ENCODE measurements at places on chromosomes 11 and 22.

- DNase-seq, result no peak
Measured at GRCh38 chr11:78207532-78208256, 19.0 kb downstream of the USP35 start.

GRCh38 chr22:31289344-31289743, 2.9 kb downstream of the PIK3IP1 start:
- DNase-seq, result no peak

GRCh38 chr11:31824879-31825837, 14.0 kb upstream of the PAX6 start:
- no peak for DNase-seq

GRCh38 chr11:17343257-17343656, 8.3 kb upstream of the NCR3LG1 start:
- no peak for DNase-seq

DNA sequence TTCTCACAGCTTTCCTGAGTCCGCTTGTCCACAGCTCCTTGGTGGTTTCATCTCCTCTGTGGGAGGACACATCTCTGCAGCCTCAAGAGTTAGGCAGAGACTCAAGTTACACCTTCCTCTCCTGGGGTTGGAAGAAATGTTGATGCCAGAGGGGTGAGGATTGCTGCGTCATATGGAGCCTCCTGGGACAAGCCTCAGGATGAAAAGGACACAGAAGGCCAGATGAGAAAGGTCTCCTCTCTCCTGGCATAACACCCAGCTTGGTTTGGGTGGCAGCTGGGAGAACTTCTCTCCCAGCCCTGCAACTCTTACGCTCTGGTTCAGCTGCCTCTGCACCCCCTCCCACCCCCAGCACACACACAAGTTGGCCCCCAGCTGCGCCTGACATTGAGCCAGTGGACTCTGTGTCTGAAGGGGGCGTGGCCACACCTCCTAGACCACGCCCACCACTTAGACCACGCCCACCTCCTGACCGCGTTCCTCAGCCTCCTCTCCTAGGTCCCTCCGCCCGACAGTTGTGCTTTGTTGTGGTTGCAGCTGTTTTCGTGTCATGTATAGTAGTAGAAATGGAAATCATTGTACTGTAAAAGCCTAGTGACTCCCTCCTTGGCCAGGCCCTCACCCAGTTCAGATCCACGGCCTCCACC, 11.7 kb downstream of the RASD2 start:
- no peak for DNase-seq

DNA sequence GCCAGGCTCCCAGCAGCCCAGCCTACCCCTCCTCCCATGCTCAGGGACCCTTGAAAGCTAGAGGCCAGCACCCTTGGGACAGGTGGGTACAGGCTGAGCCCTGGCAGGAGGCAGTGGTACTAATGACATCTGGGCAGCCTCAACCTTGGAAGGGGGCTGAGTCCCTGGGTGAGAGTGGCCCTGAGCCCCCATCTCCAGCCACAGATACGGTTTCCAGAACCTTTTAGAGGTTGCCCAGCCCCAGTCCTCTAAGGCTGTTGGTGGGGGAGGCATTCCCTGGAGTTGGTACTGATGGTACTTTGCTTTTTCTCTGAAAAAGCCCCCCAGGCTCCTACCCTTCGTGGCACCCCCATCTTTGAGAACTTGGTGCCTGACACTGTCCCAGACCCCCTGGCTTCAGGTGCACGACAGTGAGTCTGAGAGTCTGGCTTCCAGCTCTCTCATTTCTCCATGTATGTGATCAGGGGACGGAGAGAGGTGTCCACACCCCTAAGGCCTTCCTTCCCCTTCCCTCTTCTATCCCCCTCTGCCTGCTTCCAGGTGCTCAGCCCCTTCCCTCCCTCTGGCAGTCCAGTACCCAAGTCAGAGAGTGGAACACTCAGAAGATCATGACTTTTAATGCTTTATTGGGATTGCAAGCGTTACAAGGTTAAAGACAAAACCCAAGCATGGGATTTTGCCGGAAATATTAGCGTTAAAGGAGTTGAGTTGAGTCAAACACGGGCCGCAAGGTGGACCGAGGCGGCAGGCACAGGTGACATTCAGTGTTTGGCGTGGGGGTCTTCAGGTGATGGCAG, 10.5 kb downstream of the IGF2 start:
- no peak for DNase-seq

GRCh38 chr22:48297296-48297695, 1530.4 kb downstream of the BRD1 start:
- no peak for DNase-seq

DNA sequence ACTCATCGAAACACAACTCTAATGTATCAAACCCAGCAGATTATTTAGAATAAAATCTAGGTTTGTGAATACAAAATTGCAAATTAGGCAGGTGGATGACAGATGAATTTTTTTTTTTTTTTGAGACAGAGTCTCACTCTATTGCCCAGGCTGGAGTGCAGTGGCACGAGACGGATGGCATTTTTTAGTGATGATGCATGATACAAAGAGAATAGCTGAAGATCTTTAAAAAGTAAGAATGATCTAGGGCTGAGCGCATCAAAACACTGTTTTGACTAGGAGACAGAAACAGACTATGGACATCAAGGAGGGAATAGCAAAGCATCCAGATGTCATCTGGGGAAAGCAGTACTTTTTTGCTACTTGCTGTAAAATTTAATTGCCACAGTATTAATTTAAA, 63.8 kb downstream of the IMMP1L start:
- DNase-seq, result no peak

- peak; percentile 78 for DNase-seq
Measured at GRCh38 chr11:9613830-9614762, 40.6 kb downstream of the WEE1 start.

GRCh38 chr11:131659931-131660330, 289.5 kb downstream of the NTM start:
- DNase-seq, result no peak

DNA sequence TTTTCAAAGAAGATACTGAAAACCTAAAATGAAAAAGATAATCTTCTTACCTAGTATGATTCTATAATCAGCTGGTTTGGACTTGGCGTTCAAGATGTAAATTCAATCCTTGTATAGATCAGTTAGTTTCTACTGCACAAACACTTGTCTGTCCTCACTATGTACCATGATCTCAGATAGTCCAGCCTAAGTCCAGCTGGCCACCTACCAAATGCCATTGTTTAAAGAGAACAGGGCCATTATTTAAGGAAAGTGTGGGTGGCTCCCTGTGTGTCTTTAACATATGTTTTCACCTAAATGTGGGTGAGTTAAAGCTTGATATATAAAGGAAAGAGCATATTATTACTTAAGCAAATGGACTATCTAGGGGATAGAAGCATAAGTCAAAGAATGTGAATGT, 38.6 kb downstream of the BLID start:
- DNase-seq, result no peak

DNA sequence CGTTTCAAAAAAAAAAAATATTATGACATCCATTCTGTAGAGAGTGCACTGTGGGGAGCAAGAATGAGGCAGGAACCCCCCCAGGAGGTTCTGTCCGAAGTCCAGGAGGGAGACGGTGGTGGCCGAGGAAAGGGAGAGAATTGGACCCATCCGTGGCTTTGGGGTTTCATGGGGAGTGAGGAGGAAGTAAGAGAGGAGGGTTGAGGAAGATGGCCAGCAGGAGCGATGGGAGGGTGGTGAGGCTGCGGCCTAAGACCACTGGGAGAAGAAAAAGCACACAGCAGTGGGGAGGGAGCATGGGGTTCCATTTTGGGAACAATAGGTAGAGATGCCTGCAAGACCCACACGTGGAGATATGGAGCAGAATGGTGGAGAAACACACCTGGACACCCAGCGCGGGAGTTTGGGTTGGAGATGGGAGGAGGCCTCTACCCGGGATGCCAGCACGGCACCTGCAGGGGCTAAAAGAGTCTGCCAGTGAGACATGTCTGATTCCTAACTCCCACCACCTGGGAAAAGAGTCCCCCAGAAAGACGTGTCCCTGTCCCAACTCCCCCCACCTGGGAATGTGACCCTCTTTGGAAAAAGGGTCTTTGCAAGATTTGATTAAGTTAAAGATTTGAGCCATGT, 72.5 kb upstream of the SHANK2 start:
- no peak for DNase-seq

DNA sequence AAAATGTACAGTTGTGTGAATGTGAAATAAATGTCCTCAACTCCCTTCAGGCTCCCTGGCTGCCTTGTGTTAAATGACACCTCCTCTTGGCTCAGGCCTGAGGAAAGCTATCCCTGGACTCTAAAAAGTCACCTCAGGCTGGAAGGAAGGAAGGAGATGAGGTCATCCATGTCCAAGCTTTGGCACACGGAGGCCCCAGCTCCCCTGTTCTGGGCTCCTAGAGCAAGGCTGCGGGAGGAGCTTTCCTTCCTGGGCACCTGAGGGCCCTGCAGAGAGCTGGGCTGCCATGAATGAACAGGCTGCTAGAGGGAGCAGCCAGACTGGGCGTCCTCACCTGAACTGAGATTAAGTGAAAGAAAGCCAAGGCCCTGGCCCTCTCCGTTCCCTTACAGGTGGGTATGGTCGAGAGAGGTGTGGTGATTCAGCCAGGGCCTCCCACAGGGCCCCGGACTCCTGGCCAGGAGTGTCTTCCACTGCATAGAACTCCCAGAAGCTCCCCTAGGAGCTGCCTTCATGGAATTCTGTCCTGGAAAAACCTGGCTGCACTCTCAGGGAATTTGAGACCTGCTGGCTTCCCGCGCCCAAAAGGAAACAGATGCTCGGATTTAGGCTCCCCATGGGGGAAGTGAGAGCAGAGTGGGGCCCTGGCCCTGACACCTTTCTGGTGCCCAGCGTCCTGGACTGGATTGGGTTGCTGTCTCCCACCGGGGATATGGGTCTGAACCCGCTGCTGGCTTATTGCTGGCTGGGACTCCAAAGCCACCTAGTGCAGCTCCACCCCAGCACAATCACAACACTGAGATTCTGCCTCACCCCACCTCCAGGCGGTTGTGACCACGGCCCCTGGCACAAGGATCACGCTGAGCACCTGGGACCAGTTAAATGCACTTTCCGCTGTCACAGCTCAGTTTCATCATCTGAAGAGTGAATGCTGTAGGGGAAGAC, 22.2 kb downstream of the MYBPC3 start:
- DNase-seq, result peak; percentile 5

- DNase-seq, result no peak
Measured at GRCh38 chr11:44559207-44559939, 6.1 kb upstream of the CD82 start.

DNA sequence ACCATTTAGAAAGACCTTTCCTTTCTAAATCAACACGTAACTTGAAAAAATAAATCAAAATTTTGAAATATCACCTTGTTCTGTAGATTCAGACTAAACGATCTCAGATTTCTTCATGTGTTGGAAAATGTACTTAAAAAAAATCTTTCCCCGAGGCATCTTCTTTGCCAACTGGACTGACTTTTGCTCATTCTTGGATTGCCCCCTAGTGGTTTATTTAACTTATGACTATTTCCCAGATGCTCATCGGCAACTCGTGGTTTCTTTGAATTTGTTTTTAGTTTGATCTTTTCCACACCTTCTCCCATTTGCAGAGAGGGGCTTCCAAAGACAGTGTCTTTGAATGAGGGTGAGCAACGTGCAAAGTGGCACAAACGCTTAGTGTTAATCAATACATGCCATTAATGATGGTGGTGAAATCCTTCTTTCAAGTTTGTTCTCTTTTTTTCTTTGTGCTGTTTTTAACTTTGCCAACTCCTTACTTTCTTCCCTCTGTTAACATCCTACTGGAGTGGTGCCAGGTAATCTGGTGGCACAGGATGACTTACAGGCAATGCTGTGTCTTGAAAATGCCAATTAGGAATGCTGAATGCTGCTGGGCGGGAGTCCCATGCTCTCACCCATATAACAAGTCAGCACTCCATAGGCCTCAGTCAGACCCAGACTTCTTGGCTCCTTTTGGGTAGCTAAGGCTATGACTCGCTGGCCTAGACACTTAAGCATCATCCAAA, 18.3 kb downstream of the PRSS23 start:
- no peak for DNase-seq

GRCh38 chr22:39994041-39994565, 651 bp upstream of the FAM83F start:
- DNase-seq, result peak; percentile 71

DNA sequence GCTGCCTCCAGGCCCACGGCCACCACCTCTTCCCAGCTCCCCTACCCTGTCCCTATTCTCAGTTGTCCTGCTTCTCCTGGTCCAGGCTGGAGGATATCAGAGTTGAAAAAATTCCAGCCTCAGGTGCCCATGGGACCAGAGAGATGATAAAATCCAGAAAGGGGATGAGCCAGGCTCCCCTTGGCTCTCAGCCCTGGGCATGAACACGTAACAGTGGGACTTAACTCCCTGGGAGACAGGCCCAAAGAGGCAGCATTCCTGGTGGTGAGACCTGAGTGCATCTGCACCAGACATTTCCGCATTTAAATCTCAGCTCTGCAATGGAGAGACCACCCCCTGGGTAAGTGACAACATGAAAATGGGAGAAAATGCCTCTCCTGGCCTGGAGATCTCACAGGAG, 10.4 kb upstream of the SLC39A13 start:
- no peak for DNase-seq

DNA sequence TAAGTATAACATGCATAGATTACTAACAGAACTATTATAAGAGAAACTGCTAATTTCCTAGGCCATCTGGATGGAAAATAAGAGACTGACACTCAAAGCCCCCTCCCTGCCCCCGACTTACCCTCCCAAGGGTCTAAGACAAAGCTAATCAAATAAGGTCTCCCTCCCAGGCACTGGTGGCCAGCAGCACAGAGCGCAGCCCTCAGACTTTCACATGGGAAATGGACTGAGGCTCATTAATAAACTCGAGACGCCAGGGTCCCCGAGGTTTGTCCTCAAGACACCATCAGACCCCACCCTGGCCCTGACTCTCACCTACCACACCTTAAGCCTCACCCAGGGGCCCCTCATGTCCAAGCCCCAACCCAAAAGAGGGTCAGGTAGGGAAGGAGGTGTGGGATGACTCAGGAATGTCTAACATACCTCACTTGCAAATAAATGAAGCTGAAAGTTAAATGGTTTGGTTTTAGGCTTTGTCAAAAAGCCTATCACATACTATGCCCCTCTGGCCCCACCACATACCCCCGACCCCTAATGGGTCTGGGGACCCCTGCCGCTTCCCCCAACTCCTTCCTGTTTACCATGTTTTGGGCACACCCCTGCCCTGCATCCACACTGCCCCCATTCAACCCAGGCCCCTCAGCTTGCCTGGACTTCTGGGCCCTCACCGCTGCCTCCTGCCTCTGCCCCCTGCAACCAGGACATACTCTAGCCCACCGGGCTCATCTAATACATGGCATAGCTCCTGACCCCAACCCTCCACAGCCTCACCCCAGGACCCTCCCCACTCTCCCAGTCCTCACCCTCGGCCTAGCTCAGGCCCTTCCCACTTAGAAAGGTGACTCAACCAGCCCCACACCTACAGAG, 11.4 kb downstream of the ARAP1 start:
- no peak for DNase-seq

- DNase-seq, result no peak
Measured at GRCh38 chr11:117913736-117914397, 15.3 kb downstream of the TMPRSS13 start.
